ENCODE measurements at places on chromosomes 2 and 18. TPM values are rescaled to one million over a fixed set of nuclear protein-coding genes. Genes with fewer than 3 reads are reported as not detected.

- no peak for DNase-seq
These were observed 226.3 kb downstream of the SH3RF3 start for GRCh38 chr2:109355192-109355843.

GRCh38 chr2:117832905-117833613 lies 18.6 kb downstream of the DDX18 start:
- DNase-seq, result no peak

DNA sequence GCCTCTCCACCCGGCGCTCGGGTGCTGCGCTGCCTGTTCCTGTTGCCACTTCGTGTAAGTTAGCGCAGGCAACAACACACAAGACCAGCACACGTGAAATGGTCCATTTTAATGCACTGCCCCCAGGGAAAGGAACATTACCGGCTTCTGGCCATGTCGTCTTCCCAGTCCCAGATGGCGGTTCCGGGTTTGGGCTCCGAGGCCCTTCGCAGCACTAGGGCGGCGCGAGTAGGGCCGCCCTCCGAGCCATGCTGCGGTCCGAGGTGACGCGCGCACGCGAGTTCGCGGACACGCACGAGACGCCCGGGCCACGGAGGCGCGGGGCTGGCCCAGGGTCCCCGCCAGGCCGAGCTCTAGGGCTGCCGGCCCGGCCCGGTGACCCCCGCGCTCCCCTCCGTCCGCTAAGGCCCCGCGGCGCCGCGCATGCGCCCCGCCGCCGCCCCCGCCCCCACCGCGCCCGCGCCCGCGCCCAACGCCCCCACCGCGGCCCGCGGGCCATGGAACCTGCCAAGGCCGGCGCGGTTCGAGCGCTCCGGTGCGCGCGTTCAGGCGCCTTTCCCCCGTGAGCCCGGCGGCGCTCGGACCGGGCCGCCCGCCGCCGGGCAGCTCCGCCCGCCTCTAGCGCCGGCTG lies 367 bp upstream of the ZNF236 start:
- peak; percentile 55 for DNase-seq

GRCh38 chr2:226893216-226893615 lies 57.4 kb downstream of the RHBDD1 start:
- DNase-seq, result no peak

DNA sequence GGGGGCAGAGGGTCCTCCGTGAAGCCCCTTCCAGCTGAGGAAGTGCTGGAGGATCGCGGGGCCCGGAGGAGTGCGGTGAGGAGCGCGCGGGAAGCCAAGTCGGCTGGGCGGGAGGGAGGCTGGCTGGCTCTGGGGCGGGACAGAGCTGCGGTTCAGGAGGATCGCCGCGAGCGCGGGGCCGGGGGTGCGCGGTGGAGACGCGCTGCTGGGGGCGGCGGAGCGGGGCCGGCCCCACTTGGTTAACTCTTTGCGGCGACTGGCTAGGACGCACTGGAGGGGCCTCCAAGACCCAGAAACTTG lies 464 bp downstream of the CYBRD1 start:
- DNase-seq, result no peak

DNA sequence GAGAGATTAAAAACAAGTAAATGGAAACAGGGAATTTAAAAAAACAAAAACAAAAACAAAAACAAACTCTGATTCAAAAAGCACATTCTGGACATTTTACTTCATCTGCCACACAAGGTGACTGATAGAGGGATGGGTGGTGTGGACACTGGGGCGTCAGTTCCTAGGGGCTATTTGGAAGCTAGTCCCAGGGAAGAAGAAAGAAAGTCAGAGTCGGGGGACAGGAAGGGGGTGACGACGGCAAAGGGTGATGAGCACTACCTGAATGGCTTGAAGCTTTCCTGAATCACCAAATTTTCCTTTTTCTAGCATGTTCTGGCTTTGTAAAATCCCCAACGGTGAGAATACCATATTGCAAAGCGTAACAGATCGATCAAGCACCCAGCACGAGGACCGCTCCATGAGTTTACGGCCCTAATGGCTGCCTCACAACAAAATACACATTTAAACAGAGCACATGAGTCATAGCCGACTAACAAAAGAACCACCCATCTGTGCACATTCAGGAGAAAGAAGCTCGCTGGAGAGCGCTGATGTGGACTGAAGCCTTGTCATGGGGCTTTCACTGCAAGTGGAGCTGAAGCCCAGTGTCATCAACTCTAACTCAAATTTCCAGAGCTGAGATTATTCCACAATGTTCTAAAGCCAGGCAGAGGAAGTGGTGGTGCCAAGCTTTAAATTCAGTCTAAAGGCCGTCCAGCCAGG lies 178.9 kb downstream of the LNPK start:
- no peak for DNase-seq

- DNase-seq, result no peak
These were observed 62.4 kb downstream of the SATB2 start for GRCh38 chr2:199395311-199395710.

GRCh38 chr2:230925443-230925878 lies 419 bp upstream of the GPR55 start:
- no peak for DNase-seq

- DNase-seq, result no peak
These were observed 657.1 kb upstream of the SOX11 start for GRCh38 chr2:5035057-5035488.

GRCh38 chr2:160463245-160463644 lies 30.4 kb downstream of the RBMS1 start:
- no peak for DNase-seq

DNA sequence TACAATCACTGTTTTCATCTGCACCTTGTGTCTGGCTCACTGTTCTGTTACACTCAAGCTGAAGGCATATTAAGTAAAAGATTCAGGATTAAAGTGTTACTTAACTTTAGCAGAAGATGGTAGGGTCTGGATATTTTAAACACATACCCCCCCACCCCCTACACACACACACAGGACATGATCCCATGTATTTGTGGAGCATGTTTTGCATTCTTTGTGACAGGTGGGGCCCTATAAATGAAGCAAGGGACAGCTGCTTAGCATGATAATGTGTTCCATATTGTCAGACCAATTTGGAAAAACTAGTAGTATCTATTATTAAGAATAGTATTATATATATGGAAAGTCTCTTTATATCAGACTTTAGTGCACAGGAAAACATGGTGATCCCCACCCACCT lies 335.2 kb upstream of the TNP1 start:
- DNase-seq, result no peak

DNA sequence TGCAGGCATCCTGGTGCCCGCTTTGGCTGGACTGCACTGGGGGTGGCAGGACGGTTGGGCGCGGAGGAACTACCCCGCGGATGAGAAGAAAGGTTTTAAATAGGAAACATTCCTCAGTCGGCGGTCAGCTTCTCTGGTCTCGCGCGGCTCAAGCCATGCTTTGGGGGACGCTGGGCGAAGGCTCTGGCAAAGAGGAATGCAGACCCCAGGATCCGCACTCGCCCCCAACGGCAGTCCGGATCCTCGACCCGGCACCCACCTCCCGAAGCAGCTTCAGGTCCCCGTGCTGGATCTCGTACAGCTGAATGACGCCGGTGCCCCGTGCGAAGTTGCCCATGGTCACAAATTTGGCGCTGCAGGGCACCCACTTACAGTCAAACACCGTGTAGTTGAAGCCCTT lies 686 bp upstream of the PNO1 start:
- DNase-seq, result no peak

- no peak for DNase-seq
These were observed 50.6 kb downstream of the BMPR2 start for GRCh38 chr2:202426751-202427150.

- no peak for DNase-seq
These were observed 200.0 kb upstream of the SIX3 start for GRCh38 chr2:44741507-44741906.

DNA sequence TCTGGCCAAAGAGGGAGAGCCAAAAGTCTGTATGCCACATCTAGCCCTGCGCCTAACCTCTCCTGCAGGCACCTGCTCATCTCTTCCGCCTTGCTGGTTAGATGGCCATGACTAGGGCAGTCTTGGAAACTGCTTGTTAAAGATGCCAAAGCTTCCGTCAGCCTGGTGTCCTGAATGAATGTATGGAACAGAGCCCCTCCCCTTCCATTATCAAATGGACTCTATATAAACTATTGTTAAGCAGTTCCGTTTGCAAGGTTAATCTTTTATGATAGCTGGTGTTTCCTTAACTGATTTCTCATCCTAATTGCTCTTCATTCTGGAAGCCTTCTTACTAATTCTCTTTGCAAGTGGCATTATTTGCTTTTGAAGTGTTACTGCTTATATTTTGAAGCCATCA lies 87.1 kb downstream of the ATP9B start:
- DNase-seq, result no peak

GRCh38 chr18:47995654-47996053 lies 65.2 kb upstream of the SMAD2 start:
- DNase-seq, result no peak

VRK2 gene
- 25.5 TPM for total RNA-seq

WDFY1 gene
- 32.8 TPM for total RNA-seq

TLX2 gene
- total RNA-seq, result not detected

EPB41L3 gene
- 0.57 TPM for total RNA-seq

OBSL1 gene
- total RNA-seq, result 0.60 TPM

ATP6V1B1 gene
- not detected for total RNA-seq

VIT gene
- not detected for total RNA-seq

Measured in activated T-cell treated with anti-CD3 and anti-CD28 coated beads, Interleukin-2, amount 50 U/mL, for 4 hours (primary cell).